ENCODE measurements at places on chromosomes 2 and 18. TPM values are rescaled to one million over a fixed set of nuclear protein-coding genes. Genes with fewer than 3 reads are reported as not detected.

DNA sequence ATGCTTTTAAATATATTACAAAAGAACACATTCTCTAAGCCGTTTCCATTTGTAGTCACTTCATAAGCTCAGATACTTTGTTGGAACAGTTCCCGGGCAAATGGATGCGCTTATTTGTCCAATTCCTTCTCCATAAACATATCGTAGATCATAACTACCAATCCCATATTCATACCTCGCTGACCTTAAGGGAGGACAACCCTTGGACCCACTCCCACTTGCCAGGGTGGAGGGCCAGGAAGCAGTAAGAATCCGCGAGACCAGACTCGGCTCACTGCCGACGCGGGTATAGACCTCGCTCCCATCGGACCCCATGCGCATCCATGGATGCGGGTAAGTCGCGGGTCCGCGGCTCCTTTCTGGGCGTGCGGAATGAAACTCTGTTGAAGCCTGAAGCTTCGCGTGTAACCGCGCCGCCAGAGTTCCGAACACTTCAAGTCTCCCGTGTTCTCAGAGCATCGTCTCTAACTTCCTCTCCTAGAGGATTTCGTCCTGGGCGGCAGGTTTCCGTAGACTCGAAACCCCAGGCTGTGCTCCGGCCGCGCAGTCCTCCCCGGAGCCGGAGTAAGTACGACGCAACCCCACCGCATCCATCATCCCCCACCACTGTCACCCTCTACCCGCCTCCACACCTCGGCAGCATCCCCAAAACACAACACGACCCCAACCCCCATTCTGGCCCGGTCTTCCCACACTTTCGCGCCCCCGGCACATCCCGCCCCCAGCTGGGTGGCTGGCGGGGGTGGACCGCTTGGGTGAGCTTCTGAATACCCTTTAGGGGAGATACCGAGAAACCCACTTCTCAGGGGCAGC lies 1.1 kb downstream of the DSC3 start:
- peaks cover 22% of the 10 kb centered on the region for H3K4me1 ChIP-seq
- H3K27ac ChIP-seq: peak overlapping the region; percentile 78
- peaks cover 4% of the 10 kb centered on the region for H3K36me3 ChIP-seq

DNA sequence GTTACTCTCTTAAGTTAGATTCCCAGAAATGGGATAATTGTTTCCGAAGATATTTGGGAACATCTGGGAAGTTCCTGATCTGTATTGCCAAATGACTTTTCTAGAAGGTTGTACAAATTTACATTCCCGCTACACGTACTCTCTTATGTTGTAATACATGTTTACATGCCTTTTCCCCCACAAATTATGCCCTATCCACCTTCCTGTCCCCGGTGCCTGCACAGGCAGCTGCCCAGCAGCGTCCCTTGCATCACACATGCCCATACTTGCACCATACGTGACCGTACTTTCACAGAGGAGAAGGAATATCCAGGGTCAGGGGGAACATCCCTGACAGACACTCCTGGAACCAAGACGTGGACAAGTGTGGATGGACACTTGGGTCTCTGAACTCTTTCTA lies 24.2 kb upstream of the KLF11 start:
- no peak overlapping the region for H3K27ac ChIP-seq
- H3K36me3 ChIP-seq: peaks cover 1% of the 10 kb centered on the region
- no peak overlapping the region for H3K4me3 ChIP-seq
- peaks cover 28% of the 10 kb centered on the region for H3K27me3 ChIP-seq
- DNase-seq: no peak

The SOWAHC gene
- total RNA-seq: 12.7 TPM

The CPSF3 gene
- total RNA-seq: 28.8 TPM

The ARHGAP28 gene
- total RNA-seq: 22.8 TPM

- H3K36me3 ChIP-seq: no peaks in the 10 kb centered on the region
- H3K27ac ChIP-seq: no peak overlapping the region
- H3K4me1 ChIP-seq: peaks cover 19% of the 10 kb centered on the region
- no peak for DNase-seq
- H3K4me3 ChIP-seq: no peak overlapping the region
These were observed 148.7 kb downstream of the CALCRL start for GRCh38 chr2:187299122-187299906.

DNA sequence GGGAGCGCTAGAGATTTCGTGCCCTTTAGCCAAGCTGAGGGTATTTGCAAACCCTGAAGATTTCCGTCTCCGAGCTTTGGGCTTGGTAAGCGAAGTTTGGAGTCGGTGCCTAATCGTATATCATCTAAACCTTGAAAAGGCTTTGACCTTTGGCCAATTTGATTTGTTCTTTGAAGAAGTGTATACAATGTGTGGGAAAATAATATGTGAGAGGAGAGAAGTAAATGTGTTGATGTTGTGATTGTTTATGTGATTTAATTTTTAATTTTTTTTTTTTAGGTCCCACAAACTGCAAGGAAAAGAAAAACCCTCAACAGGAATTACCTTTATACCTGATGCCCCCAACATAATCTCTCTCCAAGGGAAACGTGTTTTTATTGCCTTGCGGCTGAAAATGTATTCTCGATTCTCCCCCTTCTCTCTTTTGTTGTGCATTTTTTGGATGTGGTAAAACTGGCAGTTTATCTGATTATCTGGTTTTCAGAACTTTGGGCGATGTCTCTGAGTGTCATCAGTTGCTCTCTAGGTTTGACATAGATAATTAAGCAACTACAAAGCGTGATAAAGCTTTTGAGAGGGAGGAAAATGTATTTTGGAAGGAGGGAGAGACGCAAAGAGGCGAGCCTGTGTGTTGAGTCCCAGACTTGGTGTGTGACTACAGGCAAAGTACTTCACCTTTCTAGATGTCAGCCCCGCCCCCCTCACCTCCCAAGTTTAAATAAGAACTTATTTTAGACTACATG lies 912 bp upstream of the FBXO11 start:
- DNase-seq: no peak
- H3K4me1 ChIP-seq: peaks cover 30% of the 10 kb centered on the region
- peak overlapping the region; percentile 99 for H3K27ac ChIP-seq
- no peaks in the 10 kb centered on the region for H3K36me3 ChIP-seq

DNA sequence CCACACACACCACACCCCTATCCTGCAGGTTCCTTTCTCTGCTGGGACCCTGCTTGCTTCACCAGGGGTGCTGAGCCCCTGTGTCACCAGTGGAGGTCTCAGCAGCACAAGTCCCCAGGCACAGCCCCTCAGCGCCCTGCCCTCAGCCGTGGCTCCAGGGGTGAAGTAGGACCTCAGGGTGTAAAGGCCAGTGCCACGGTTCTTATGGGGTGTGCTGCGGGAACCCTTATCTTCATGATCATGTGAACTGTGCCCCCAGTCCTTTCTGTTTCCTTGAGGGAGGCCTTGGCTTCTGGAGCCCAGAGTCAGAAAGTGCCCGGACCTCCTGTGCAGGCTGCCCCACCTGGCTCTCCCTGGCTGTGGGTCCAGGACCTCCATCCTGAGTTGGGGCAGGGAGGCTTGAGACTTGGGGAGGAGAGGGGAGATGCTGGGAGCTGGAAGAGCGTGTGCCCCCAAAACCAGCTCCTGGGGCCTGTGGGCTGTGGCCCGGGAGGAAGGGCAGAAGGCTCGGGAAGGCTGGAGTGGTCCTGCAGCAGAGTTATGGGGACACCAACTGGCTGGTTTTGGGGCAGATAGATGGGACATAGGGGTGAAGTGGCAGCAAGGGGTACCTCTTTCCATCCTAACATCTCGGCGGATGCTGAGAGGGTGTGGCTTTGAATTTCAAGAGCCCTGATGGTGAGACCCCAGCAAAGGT lies 20.2 kb upstream of the KLF11 start:
- no peaks in the 10 kb centered on the region for H3K36me3 ChIP-seq
- no peaks in the 10 kb centered on the region for H3K4me1 ChIP-seq
- H3K4me3 ChIP-seq: no peak overlapping the region
- no peak for DNase-seq
- no peak overlapping the region for H3K27ac ChIP-seq

DNA sequence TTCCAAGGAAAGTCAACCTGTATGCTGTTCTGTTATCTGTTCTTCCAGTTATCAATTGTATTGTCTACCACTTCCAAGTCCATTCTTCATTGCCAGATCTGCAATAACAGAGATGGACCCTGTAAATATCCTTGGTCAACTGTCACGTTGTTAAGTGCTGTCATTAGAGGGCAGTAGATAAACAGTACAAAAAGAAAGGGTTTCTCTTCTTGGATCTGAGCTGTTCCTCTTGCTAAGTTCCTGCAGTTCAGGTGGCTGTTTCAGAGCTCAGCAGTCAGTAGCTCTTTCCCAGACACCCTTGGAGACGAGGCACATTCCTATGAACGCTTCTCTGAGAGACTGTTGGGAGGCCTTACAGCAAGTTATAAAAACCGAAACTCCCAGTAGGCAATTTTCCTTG lies 957.1 kb upstream of the CHAC2 start:
- H3K27ac ChIP-seq: no peak overlapping the region
- no peaks in the 10 kb centered on the region for H3K36me3 ChIP-seq
- H3K4me3 ChIP-seq: no peak overlapping the region
- no peaks in the 10 kb centered on the region for H3K4me1 ChIP-seq
- no peak for DNase-seq

The HOXD11 gene
- not detected for total RNA-seq

DNA sequence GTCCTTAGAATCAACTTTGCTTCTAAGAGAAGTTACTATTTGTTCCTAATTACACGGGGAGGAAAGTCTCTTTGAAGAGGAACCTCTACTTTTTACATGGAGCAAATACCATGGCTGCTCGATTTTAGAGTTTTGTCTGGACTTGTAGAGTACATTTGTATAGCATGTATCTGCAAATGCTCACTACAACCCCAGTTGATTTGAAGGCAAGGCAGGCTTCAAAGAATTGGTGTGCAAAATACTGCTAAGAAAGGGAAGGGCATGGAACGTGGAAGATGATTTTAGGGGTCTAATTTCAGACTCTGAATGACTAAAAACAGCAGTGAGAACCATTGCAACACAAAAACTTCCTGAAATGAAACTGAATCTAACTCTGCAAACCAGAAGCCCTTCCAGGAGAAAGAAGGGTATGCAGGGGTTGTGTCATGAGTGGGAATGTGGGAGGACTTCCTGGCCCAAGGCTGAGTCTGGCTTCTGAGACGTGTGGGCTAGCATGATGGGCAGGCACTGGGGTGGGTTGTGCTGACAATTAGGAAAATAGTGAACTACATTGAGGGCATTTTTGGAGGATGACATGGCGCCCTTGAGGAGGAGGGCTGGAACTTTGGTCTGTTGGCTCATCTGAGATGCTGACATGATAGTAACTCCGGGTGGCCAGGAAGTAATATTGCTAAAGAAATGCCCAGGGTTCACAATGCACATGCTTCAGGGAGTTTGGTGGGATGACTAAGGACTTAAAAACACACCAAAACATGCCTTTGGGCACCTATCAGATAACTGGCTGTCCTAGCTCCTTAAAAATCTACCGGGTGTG lies 18.9 kb upstream of the IL1R2 start:
- peaks cover 5% of the 10 kb centered on the region for H3K36me3 ChIP-seq
- H3K4me3 ChIP-seq: no peak overlapping the region
- H3K4me1 ChIP-seq: peaks cover 57% of the 10 kb centered on the region
- H3K27me3 ChIP-seq: no peaks in the 10 kb centered on the region
- no peak for DNase-seq
- H3K27ac ChIP-seq: peak overlapping the region; percentile 54

The CD8A gene
- not detected for total RNA-seq

The LRRFIP1 gene
- total RNA-seq: 79.9 TPM

GRCh38 chr2:144415386-144415785 lies 104.5 kb downstream of the ZEB2 start:
- H3K4me3 ChIP-seq: no peak overlapping the region
- peaks cover 56% of the 10 kb centered on the region for H3K36me3 ChIP-seq

DNA sequence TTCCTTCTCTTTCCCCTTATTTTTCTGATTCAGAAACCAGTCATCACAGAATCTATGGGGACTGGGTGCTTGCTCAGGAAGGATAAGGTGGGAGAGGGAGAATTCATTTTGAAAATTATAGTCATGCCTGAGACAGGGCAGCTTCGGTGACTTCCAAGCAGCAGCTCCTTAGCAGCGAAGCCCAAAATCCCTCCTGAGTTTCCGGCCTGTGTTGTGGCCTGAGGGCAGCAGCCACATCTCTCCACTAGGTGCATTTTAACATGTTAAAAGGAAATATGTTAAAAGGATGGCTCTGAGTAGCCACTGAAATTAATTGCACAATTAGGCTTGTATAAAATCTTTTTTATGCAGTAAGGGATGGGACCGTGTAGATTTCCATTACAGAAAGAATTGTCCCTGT lies 207.0 kb upstream of the RAB12 start:
- peaks cover 21% of the 10 kb centered on the region for H3K4me1 ChIP-seq
- no peaks in the 10 kb centered on the region for H3K27me3 ChIP-seq
- no peak overlapping the region for H3K27ac ChIP-seq
- no peak for DNase-seq
- peaks cover 32% of the 10 kb centered on the region for H3K36me3 ChIP-seq
- no peak overlapping the region for H3K4me3 ChIP-seq

DNA sequence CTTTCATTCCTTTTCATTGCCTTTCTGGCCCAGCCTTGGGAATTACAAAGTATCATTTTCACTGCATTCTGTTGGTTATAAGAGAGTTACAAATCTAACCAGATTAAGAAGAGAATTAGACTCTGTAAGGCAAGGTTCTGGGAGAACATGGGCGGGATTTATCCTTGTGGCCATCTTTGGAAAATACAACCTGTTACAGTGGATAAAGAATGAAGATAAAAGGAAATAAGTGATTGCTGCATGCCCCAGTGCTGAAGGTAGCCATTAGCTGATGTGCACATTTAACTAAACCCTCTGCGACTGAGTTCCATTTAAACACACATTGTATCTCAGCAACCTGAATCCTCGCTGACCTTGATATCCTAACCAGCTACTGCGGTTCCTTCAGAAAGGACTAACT lies 93.4 kb downstream of the SMC6 start:
- no peaks in the 10 kb centered on the region for H3K4me1 ChIP-seq
- no peak overlapping the region for H3K4me3 ChIP-seq
- peaks cover 22% of the 10 kb centered on the region for H3K36me3 ChIP-seq
- no peaks in the 10 kb centered on the region for H3K27me3 ChIP-seq
- DNase-seq: no peak
- no peak overlapping the region for H3K27ac ChIP-seq

DNA sequence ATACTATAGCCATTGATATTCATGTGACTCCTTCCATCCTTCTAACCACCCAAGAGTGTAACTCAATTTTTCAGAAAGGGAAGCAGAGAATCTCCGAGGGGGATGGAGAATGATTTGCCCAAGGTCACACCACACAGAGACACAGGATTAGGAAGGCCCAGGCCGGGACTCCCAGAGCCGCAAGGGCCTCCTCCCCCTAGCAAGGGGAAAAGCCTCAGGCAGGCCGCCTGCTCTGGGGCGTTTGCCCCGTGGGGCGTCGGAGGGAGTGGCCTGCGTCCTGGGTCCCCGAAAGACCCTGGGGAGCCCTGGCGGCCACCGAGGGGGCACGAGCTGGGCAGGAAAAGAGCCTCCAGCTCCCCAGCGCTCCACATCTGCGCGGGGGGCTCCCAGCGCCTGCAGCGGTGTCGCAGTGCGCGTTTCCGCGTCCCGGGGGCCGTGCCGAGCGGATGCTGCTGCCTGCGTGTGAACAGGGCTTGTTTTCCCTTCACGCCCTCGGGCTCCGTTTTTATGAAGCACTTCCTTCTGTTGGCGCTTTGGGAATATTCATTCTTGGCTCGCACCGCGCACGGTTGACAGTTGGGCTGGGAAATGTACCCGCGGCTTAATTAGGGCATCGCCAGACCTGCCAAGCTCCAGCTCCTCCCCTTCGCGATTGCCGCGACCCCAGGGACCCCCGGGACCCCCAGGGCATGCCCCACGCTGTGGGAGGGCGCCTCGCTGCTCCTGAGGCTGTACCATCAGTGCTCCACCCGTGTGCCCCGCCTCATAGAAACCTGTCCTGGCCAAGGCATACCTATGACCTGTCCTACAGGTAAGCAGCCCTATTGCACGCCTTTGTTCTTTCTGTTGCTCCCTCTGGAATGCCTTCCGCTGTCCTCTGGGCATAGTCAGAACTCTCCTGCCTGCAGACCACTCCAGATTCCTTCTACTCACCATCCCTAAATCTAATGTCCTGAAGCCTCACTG lies 158.9 kb upstream of the GLI2 start:
- no peak overlapping the region for H3K27ac ChIP-seq
- no peaks in the 10 kb centered on the region for H3K4me1 ChIP-seq
- H3K4me3 ChIP-seq: no peak overlapping the region
- no peak for DNase-seq
- peaks cover 64% of the 10 kb centered on the region for H3K27me3 ChIP-seq

Measured in osteocyte (in vitro differentiated cells).